ENCODE measurements at places on chromosomes 12 and 14. TPM values are rescaled to one million over a fixed set of nuclear protein-coding genes. Genes with fewer than 3 reads are reported as not detected.

DNA sequence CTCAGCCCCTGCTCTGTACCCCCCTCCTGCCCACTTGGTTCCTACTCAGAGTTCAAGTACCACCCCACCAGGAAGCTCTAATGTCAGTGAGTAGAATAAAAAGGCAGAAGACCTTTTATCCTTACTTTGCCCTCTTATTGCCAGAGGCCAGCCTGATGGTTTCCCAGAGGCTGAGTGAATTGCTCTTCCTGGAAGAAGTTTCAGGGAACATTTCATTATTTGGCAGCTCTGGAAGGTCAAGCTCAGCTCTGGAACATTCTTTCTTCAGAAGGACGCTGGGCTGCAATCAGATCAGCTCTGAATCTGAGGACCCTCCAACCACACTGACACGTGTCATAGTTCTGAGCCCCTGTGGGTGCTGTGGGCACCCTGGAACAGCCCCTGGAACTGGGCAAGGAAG is 188.9 kb downstream of the ETV6 start:
- H3K27me3 ChIP-seq = no peaks in the 10 kb centered on the region
- H3K27ac ChIP-seq = peak overlapping the region; percentile 76
- peaks cover 14% of the 10 kb centered on the region for H3K36me3 ChIP-seq

DNA sequence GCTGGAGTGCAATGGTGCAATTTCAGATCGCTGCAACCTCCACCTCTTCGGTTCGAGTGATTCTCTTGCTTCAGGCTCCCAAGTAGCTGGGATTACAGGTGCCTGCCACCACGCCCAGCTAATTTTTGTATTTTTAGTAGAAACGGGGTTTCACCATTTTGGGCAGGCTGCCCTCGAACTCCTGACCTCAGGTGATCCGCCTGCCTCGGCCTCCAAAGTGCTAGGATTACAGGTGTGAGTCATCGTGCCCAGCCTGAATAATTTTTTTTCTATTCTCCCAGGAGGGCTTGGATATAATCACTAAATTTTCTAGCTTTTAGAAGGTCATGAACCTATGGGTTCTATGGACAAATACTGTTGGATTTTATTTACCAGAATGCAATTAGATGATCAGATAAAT is 44.7 kb upstream of the GNPNAT1 start:
- no peaks in the 10 kb centered on the region for H3K36me3 ChIP-seq
- no peak overlapping the region for H3K4me3 ChIP-seq
- no peaks in the 10 kb centered on the region for H3K27me3 ChIP-seq

DNA sequence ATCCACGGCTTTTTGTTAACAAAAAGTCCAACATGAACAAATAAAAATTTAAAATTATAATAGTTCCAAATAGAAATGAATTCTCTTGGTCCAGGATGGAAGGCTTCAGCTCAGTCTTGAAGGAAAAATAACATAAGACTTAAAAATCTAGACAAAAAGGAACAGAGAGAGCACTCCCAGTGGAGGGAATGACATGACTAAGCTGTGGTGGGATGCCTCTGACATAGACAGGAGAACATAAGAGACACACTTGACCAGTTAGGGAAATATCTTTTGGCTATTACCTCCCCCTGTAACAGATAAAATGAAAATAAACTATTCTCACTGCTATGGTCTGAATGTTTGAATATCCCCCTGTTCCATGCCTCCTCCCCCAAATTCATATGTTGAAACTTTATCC is 106.8 kb downstream of the BBS10 start:
- H3K4me1 ChIP-seq = no peaks in the 10 kb centered on the region
- H3K27ac ChIP-seq = no peak overlapping the region
- no peaks in the 10 kb centered on the region for H3K27me3 ChIP-seq
- no peak overlapping the region for H3K4me3 ChIP-seq

DNA sequence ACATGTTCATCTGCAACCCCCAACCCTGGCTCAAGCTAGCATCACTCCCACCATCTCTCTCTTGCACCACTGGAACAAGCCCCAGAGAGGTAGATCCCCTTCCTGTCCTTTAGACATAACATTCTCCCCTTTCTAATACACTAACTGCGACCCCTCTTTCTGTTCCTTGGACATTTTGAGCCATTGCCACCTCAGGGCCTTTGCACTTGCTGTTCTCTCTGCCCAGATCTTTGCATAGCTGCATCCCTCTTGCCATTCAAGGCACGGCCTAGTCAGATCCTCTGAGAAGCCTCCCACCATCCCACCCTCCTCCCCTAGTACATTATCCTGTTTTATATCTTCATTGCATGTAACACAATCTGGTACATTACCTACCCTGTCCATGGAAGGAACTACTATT is 16.5 kb downstream of the FOXN3 start:
- H3K4me1 ChIP-seq = peaks cover 76% of the 10 kb centered on the region
- no peak overlapping the region for H3K4me3 ChIP-seq
- H3K36me3 ChIP-seq = peaks cover 10% of the 10 kb centered on the region
- H3K27me3 ChIP-seq = no peaks in the 10 kb centered on the region

DNA sequence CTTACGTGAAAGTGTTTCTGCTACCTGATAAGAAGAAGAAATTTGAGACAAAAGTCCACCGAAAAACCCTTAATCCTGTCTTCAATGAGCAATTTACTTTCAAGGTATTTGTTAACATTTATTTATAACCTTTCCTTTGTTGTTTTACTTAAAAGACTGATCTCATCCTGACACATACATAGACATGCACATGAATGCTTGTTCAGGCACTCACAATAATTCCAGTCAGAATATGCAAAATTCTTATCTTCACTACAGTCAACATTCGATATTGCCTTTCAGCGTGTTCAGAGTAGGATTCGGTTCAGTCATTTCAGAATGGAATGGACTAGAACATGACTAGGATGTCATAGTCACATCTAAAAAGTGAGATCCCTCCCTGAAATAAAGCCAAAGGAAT is 394.6 kb downstream of the PAWR start:
- H3K27me3 ChIP-seq = no peaks in the 10 kb centered on the region
- DNase-seq = no peak
- no peak overlapping the region for H3K27ac ChIP-seq
- H3K4me3 ChIP-seq = no peak overlapping the region
- H3K36me3 ChIP-seq = no peaks in the 10 kb centered on the region

GRCh38 chr12:28558250-28558649 is 368.0 kb downstream of the CCDC91 start:
- H3K27ac ChIP-seq = no peak overlapping the region
- H3K36me3 ChIP-seq = no peaks in the 10 kb centered on the region
- peaks cover 28% of the 10 kb centered on the region for H3K4me1 ChIP-seq
- no peaks in the 10 kb centered on the region for H3K27me3 ChIP-seq

DNA sequence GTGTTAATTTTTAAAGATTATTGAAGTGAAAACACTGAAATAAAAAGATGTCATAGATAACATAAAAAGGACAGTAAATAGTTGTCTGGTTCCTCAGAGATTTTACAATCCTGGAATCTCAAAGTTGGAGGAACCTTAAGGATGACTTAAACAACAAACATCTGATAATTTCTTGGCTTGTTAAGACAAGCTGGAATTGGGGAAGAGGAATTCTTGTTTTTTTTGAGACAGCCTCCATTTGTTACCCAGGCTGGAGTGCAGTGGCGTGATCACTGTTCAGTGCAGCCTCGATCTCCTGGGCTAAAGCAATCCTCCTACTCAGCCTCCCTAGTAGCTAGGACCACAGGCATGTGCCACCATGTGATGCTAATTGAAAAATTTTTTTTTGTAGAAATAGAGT is 2.3 kb downstream of the ZNF410 start:
- peaks cover 36% of the 10 kb centered on the region for H3K4me1 ChIP-seq
- DNase-seq = no peak
- H3K27me3 ChIP-seq = no peaks in the 10 kb centered on the region
- H3K36me3 ChIP-seq = peaks cover 3% of the 10 kb centered on the region

- DNase-seq = no peak
- peaks cover 10% of the 10 kb centered on the region for H3K4me1 ChIP-seq
- H3K36me3 ChIP-seq = no peaks in the 10 kb centered on the region
- H3K27me3 ChIP-seq = no peaks in the 10 kb centered on the region
Observed at GRCh38 chr12:10968765-10969456, 17.8 kb downstream of the TAS2R50 start.

- H3K27ac ChIP-seq = no peak overlapping the region
- no peaks in the 10 kb centered on the region for H3K27me3 ChIP-seq
- H3K4me3 ChIP-seq = no peak overlapping the region
- no peak for DNase-seq
- no peaks in the 10 kb centered on the region for H3K36me3 ChIP-seq
Observed at GRCh38 chr14:100054316-100055075, 10.7 kb upstream of the EVL start.

DNA sequence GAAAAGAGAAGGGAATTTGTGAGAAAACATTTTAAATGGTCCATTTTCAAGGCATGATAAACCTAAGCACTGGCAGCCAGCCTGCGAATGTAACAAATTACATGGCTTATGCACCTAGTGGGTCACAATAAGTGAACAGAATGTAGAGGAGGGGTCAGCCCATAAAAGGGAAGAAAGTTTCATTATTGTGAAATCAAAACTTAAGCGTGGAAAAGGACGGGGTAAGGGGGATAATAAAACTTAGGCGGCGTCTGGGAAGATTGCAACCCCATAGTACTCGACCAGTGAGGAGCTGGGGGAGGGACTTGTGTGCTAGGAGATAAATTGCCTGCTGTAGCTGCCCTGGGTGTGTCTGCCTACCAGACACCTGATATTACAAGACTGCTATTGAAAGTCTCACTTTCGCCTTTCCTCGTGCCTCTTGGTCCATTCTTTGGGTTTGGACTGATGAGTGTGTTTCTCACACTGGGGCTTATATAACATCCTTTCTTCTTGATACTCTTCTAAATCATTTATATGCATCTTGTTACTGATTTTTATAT is 40.6 kb downstream of the ZDHHC17 start:
- no peaks in the 10 kb centered on the region for H3K27me3 ChIP-seq
- no peak overlapping the region for H3K4me3 ChIP-seq
- peaks cover 3% of the 10 kb centered on the region for H3K4me1 ChIP-seq
- H3K36me3 ChIP-seq = peaks cover 56% of the 10 kb centered on the region

GRCh38 chr12:50569876-50570275 is 65.1 kb downstream of the DIP2B start:
- H3K36me3 ChIP-seq = no peaks in the 10 kb centered on the region
- no peak for DNase-seq
- H3K4me1 ChIP-seq = peaks cover 76% of the 10 kb centered on the region
- no peaks in the 10 kb centered on the region for H3K27me3 ChIP-seq
- peak overlapping the region; percentile 25 for H3K27ac ChIP-seq

DNA sequence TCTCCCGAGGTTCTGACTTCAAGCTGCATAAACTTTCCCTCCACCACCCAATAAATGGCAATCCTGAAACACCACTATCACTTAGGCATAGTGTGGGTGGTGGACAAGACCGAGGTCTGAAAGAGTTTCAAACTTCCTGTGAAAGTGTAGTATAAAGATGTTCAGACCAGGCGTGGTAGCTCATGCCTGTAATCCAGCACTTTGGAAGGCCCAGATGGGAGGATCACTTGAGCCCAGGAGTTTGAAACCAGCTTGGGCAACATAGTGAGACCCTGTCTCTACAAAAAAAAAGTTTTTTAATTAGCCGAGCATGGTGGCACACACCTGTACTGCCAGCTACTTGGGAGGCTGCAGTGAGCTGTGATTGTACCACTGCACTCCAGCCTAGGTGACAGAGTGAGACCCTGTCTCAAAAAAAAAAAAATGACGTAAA is 61.9 kb downstream of the CCDC92 start:
- DNase-seq = no peak
- H3K36me3 ChIP-seq = no peaks in the 10 kb centered on the region
- no peak overlapping the region for H3K4me3 ChIP-seq

- no peak overlapping the region for H3K4me3 ChIP-seq
- no peak for DNase-seq
- no peak overlapping the region for H3K27ac ChIP-seq
- no peaks in the 10 kb centered on the region for H3K27me3 ChIP-seq
- no peaks in the 10 kb centered on the region for H3K36me3 ChIP-seq
Observed at GRCh38 chr12:38983117-38983571, 77.8 kb upstream of the CPNE8 start.

DNA sequence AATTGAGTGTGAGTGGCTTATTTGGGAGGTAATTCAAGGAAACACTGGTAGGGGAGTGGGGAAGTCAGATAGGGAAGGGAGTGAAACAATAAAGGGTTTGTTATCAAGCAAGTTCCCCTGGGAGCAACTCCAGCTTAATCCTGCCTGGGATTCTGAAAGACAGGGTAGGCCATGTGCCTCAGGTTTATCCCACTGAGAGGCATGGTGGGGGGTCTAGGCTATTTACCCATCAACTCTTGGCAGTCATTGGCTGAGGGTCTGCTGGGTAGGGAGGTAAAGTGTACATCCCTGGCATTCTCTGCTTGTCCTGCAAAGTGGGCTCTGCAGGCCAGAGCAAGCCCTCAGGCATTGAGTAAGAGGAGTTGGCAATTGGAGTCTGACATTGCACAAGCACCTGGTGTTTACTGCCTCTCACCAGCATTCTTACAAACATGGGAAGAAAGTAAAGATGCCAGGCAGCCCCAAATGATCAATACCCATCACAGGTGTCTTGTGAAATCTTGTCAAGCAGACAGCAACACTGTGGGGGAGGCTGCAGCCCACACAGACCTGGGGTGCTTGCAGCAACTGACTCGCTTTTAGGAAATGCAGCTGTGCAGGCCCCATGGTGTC is 169.3 kb downstream of the KTN1 start:
- peaks cover 12% of the 10 kb centered on the region for H3K4me1 ChIP-seq
- H3K27me3 ChIP-seq = no peaks in the 10 kb centered on the region
- no peak overlapping the region for H3K4me3 ChIP-seq
- DNase-seq = no peak

The TPPP2 gene
- not detected for total RNA-seq

The RDH16 gene
- total RNA-seq = 0.69 TPM

The PPP1R1A gene
- 7.7 TPM for total RNA-seq

The PRMT5 gene
- total RNA-seq = 35.5 TPM

The PMCH gene
- total RNA-seq = not detected

The CLEC2A gene
- total RNA-seq = not detected

The CHGA gene
- 1.2 TPM for total RNA-seq

The RERGL gene
- 4.3 TPM for total RNA-seq

The KRT79 gene
- not detected for total RNA-seq

The CHPT1 gene
- total RNA-seq = 72.9 TPM

The NID2 gene
- 74.5 TPM for total RNA-seq

The TMEM253 gene
- not detected for total RNA-seq

The TESPA1 gene
- total RNA-seq = 4.6 TPM

The OTOGL gene
- 1.6 TPM for total RNA-seq

The GUCY2C gene
- total RNA-seq = not detected
